NCI-H2081 (cell line): ENCODE measurements at places on chromosomes 5 and 9.

- DNase-seq: no peak
Measured at GRCh38 chr5:87151547-87151946, 116.1 kb upstream of the RASA1 start.

DNA sequence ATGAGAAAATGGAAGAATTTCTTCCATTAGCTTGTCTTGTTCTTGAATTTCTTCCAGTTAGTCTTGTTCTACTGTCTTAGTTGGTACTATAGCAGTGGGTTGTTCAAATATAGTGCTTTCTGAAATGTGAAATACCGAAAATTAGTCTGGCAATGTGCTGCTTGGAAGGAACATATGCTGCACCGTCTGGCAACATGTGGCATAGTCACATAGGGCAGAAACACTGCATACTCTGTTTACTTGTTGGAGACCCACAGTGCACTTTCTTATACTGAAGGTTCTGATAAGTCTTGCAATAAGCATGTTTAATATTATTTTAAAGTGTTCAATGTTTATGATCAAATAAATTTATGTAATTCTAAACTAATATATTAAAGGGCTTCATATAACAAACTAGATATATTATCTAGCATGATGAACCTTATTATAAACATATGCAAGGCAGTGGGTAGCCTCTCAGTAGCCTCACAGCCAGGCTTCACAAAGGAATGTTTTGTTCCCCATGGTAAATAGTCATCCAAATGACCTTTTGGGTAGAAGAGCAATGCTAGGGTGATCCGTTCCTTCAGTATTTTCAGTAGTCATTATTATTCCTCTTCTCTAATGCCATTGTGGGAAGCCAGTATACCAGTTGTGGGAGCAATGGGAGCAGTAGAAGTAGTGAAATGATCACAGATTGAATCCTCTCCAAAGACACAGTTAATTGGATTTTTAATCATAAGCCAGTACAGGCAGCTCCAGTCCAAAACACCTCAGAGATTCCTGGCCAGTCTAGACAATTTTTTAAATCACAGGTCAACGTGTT, 1106.7 kb downstream of the DTWD2 start:
- no peak for DNase-seq

- DNase-seq: no peak
Measured at GRCh38 chr5:164335837-164336236, 830.4 kb downstream of the MAT2B start.

DNA sequence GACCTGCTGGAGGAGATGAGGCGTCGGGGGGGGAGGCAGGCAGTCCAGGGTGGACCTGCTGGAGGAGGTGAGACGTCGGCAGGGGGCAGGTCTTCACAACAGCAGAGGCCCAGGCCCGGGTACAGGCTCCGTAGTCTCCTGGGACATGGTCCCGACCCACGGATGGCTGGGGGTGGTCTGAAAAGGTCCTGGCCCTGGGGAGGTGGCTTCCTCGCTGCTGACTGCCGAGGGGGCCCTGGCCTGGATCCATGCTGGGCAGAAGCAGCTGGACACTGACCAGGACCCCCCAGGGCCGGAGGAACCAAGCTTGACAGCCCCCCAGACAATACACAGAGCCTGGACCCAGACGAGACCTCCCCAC, 8.5 kb downstream of the EGFL7 start:
- no peak for DNase-seq

GRCh38 chr9:94787266-94787665, 60.8 kb downstream of the AOPEP start:
- DNase-seq: no peak

DNA sequence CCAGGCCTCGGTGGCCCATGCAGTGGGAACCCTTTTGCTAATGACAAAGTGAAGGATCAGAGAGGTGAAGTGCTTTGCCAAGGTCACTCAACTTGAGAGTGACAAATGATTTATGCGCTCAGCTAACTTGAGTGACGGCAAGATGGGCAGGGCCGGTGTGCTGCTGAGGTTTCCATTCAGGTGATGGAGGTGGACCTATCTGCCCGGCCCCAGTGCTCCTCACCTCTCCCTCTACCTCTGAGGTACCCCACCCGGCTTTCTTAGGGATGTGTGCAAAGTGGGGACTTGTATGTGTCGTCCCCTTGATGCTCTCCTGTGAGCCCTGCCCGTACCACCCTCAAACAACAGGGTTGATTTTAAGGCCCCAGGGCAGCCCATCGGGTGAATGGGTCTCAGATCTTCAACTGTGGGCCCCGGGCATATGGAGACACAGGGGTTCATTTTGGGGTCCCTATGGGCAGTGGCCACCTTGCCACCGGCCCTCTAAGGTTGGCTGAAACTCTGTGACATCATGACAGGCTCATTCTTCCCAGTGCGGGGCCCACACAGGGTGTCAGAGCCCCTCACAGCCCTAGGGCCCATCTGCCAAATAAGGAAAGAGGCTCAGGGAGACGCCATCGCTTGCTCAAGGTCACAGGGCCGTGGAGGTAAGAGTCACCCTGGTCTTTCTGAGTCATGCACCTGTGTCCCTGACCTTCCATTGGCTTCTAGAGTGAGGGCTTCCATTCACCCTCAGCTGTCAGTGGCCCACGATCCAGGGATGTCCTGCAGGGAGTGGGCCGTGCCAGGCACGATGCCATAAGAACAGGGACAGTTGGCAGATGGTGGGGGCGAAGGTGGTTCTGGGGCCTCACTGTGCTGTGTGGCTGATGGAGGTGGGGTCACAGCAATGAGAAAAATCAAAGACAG, 170.6 kb upstream of the MVB12B start:
- DNase-seq: no peak

GRCh38 chr9:122080986-122081385, 12.1 kb downstream of the TTLL11 start:
- no peak for DNase-seq

GRCh38 chr5:65854925-65855324, 71.5 kb upstream of the ERBIN start:
- no peak for DNase-seq

- no peak for DNase-seq
Measured at GRCh38 chr5:133696782-133697507, 84.6 kb upstream of the FSTL4 start.

- DNase-seq: no peak
Measured at GRCh38 chr9:34408173-34408572, 31.5 kb upstream of the MYORG start.

DNA sequence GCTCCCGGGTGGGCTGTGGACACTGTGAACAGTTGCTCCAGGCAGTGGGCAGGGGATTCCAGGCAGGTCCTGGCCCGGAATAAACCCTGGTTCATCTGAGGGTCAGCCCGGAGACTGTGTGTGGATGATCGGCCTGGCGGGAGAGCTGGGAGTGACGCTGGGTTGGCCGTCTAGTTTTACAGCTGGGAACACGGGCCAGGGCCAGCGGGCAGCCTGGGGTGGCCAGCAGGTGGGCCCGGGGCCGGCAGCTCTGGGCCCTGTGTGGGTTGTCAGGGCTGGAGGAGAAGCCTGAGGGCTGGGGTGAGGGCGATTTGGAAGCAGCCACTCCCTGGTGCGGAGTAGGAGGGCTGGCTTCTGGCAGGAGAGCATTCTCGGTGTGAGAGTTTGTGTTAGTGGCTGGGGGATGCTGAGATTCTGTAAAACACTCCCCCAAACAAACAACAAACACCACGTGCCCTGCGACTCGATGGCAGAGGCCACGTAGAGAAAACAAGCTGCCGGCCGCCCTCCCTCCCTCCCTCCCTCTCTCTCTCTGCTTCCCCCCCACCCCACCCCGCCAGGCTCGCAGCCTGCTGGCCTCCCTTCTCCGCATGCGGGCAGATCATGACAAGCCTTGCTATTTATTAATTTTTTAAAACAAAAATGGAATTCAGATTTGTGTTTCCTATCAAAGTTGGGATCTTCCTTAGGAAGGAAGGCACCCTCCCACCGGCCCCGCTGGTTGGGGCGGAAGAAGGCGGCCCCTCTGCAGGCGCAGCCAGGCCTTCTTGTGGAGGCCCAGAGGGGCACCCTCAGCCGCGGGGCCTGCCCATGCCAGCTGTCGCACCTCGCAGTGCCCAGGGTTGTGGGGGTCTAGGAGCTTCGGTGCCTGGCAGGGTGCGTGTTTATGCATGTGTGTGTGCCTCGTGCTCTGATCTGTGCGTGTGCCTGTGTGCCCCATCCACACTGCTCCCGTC, 49.5 kb downstream of the RXRA start:
- DNase-seq: no peak

- DNase-seq: peak; percentile 92
Measured at GRCh38 chr5:26889815-26890214, 148.6 kb downstream of the CDH9 start.

DNA sequence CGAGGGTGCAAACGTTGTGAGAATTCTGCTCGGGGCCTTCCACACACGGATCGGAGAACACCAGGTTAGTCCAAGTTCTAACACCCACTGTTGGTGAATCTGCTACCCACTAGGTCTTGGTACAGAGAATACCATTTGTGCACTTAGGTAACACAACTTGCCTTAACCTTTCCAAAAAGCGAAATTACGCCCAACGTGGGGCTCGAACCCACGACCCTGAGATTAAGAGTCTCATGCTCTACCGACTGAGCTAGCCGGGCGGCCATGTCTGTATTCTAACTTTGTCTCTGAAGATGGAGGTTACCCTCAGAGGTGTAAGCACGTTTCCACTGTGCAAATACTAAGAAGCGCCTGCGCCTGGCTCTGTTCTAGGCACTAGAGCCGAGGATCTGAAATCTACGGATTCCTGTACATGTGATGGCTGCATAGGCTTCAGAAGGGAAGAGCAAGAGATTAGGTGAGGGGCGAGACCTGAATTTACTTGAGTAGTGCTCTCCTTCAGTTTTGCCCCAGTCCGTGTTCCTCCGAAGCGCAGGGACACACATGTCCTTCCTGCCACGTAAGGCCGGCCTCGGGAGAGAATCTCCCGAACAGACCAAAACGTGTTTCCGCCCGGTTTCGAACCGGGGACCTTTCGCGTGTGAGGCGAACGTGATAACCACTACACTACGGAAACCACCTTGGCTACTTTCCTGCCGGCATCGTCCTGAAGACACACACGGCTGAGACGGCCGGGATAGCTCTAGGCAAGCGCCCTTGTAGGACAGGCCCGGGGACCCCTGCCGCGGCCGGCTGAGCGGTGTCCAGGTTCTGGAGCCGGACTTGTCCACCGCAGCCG, 1.1 kb upstream of the TRIM41 start:
- DNase-seq: no peak

DNA sequence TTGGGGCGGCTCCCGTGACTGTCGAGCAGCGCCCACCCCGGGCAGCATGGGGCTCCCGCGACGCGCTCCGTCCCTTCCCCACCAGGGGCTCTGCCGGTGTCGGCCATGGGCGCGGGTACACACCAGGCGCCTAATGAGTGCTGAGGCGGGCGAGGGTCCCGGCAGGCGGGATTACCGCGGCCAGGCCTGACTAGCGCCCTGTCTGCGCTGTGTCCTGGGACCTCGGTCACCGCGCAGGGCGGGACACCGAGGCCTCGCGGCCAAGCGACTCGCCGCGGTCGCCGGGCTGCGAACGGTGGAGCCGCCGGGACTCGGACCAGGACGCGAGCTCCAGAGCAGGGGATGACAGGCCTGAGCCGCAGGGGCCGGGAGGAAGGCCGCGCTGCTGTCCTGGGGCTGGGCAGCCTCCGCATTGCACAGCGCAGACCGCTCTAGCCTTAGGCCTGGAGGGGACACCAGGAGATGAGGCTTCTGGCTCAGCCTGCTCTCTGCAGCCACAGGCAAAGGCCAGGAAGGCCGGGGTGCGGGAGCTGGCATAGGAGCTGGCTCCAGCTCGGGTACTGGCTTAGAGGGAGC, 14.1 kb downstream of the LCN10 start:
- no peak for DNase-seq

DNA sequence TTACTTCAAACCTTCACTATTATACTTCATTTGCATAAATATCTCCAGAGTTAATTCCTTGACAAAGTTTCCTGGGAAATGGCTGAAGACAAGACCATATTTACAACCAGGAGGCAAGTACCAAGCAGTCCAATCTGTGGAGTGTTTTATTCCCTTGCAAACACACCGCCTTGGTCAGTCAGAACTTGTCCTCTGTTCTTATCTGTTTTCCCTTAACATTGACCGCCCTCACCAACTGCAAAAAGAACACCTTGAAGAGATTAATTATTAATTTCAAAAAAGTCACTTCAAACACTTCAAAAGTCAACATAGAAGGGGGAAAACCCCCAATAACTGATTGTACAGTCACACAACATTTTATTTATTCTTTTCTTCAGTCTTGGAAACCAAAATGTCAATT, 269.0 kb upstream of the RGMB start:
- DNase-seq: no peak
